ENCODE measurements at places on chromosomes 12 and 14.

DNA sequence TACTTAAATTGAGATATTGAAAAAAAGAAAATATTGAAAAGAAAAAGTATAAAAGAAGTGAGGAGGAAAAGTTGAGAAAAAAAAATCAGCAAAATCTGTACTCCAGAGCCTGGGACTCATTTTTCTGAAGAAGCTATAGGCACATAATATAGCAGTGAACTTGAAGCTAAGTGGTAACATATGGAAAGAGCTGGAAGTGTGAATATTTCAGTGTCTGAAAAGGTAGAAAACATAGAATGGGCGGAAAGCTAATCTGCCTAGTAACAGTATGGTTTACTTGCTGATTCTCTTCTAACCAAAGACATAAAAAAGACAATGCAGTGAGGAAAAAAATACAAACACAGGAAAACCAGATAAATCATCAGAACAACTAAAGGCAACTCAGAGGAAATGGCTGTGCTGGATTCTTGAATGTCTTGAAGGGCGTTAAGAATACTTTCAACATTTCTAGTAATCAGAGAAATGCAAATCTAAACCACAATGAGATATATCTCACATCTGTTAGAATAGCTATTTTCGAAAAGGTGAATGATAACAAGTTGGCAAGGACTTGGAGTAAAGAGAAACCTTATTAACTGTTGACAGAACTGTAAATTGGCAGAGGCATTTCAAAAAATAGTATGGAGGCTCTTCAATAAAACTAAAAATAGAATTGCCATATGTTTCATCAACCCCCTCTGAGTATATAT is 784.6 kb downstream of the LRFN5 start:
- DNase-seq: no peak

DNA sequence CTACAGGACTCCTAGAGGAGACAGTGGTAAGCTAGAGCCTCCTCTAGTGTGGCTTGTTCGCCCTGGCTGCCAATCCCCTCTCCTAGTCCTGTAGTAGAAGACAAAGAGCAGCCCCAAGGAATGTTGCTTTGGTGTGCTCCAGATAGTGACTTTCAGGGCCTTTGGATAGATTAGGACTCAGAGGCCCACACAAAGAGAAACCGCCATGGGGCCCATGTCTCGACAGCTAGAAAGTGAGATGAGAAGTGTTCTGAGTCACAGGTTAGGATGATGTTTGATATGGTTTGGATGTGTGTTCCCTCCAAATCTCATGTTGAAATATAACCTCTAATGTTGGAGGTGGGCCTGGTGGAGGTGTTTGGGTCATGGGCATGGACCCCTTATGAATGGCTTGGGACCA is 51.8 kb upstream of the JDP2 start:
- no peak for DNase-seq

DNA sequence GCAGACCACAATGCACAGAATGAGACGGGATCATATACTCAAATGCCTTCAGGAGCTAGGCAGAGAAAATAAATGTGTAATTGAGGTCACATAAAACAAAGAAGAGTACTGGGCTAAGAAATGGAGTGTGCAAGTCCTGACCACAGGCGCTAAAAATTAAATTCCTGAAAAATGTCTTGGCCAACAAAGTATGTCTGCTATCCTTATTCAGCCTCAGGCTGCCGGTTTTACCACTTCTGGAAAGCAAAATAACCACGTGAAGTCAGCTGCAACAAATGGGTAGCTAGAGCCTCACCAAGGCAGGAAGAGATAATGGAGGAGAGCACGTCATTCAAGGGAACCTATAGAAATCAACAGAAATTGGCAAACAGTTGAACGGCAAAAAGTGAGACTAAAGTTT is 3.1 kb downstream of the PYGL start:
- DNase-seq: no peak

- no peak for DNase-seq
These were observed 101.5 kb upstream of the CCDC91 start for GRCh38 chr12:28088566-28089272.

DNA sequence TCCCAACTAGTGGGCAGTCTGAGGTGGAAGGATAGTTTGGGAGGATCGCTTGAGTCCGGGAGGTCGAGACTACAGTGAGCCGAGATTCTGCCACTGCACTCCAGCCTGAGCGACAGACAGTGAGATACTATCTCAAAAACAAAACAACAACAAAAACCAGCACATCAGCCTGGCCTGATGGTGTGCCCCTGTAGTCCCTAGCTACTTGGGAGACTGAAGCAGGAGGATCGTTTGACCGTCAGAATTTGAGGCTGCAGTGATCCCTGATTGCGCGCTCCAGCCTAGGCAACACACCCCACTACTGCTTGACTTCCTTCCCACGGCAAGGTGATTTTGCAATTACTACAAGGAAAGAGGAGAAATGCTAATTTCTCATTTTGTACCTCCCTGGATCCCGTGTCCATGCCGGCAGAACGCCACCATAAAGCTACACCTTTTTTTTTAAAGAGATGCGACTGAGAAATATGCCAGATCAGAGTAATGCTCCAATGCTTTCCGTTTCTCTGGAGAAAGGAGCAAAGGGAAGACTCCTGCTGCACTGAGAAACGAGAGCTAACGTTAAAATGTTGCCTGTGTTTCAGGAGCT is 672 bp upstream of the SCFD1 start:
- DNase-seq: peak; percentile 47

- no peak for DNase-seq
These were observed 65.7 kb downstream of the TTC9 start for GRCh38 chr14:70707138-70708038.

DNA sequence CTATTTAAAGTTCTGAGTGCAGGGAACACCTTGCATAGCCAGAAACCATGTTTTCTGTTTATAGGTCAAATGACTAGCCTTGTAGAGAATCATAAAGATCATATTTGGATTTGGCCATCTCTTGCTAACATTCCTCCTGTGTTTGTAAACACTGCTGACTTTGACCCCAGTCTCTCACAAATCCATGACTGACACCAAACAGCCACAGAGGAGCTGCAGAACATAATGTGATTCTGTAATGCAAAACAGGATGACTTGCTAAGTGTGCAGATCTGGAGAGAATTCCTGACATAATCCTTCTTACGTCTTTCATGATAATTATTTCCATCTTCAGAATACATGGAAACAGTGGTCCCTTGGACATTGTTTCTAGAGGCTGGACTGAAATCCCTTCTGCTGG is 211.8 kb downstream of the BMP4 start:
- no peak for DNase-seq

- DNase-seq: no peak
These were observed 8.1 kb downstream of the CIT start for GRCh38 chr12:119868992-119869391.

- DNase-seq: no peak
These were observed 539.3 kb upstream of the TBX3 start for GRCh38 chr12:115223322-115223721.

DNA sequence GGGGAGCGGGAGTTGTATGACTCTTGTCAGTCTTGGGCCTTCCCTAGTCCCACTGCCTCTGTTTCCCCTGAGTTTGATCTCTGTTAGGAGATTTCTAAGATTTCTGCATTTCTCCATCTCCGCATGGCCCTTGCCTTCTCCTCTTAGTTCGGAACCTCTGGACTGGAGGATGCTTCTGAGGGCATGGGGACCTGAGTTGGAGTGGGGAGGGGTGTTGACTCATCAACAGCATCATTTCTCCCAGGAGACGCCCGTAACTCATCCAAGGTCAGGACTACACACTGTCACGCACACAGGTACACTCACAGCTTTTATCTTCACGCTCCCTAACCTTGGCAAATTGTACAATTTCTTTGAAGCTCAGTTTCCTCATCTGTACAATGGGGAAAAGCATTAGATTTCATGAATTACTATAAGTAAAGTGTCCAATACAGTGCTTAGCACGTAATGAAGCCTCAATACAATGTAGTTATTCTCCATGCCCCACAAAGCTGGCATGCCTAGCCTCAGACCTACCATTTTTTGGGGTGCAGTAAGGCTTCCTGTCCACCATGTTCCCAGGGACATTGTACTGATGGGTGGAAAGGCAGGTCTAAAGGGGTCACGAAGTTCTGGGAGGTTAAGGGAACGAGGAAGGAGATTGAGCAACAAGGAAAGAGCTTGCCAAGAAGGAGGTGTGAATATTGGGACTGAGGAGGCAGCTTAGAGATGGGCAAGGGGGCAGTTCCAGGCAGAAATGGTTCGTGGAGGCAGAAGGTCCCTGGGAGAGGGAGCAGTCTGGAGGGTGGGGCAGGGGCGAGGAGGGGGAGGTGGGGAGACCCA is 600 bp upstream of the LAG3 start:
- no peak for DNase-seq

GRCh38 chr12:104520242-104520900 is 63.6 kb downstream of the CHST11 start:
- DNase-seq: peak; percentile 84

DNA sequence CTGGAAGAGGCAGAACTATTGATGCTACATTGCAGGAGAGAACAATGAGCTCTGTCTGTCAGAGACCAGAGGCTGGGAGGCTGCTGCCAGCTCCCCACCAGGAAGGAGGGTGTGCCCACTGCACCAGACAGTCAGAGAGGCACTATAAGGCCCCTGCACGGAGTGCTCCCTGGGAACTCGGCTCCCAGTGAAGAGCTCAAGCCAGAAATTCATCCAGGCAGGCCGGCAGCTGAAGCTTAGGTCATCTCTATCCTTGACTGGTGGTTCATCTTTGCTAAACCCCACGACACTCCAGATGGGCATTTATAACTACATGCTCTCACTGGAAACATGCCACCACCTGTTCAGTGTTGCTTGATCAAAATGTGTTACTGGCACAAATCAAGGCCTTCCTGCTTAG is 65.1 kb upstream of the GPATCH2L start:
- no peak for DNase-seq

DNA sequence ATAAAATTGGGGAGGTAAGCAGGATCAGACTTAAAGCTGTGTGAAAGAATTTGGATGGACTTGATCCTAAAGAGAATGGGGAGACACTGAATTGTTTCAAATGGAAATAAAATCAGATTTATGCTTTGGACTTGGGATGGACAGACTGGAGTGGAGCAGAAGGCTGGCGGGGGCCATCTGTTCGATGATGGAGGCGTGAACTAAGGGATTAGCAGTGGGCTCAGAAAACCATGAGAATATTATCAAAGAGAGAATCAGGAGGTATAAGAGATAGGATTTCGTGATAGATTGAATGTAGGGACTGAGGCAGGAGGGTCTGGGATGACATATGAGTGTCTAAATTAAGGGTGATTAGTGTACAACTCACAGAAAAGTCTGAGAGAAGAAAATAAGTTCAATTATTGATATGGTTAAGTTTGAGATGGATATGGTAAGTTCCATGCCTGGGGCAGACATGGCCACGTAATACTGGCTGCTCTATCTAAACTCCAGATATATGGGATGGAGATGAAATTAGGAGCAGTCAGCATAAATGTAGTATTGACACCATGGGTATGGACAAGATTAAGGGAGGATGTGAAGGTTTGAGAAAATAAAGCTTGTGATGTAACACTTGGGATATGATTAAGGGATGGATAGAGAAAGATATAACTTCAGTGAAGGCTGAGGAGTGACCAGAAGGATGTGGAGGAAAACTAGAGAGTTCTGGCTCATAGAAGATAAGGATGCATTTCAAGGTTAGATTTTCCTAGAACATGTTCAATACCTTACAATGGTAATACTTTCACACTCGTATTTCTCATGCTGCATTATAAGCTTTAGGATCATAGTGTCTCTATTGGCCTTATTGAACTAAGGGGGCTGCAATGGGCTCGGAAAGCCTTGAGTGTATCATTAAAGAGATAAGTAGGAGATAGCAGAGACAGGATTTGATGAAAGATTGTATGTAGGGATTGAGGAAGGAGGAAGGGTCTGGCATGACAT is 1.0 kb upstream of the TSSK4 start:
- no peak for DNase-seq

DNA sequence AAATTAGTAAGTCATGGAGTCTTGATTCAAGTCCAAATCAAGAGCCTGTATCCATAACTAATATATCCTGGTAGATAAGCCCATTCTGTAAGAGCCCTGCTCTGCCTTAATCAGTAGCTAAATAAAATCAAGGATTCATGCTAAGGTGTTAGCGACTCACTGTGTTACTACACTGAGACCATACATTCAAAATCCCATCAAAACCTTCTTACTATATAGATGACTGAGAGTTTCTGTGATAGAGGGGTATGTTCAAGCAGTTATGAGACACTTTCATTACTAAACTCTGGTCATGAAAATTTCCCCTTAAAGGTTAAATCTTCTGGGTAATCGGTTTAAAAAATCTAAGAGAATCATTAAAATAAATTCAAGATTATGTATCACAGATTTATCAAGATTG is 78.5 kb downstream of the MDGA2 start:
- no peak for DNase-seq

GRCh38 chr12:122860040-122860853 is 25.0 kb downstream of the HIP1R start:
- peak; percentile 68 for DNase-seq

Measured in NCI-H1417 (cell line).